ENCODE measurements at places on chromosomes 4 and X. TPM values are rescaled to one million over a fixed set of nuclear protein-coding genes. Genes with fewer than 3 reads are reported as not detected.

Gene PRDM5
- 17.7 TPM for total RNA-seq

Gene SFRP2
- total RNA-seq: not detected

Gene FHIP1A
- 0.43 TPM for total RNA-seq

Gene GYG2
- 11.4 TPM for total RNA-seq

Gene GBA3
- not detected for total RNA-seq

Gene MAGEB1
- not detected for total RNA-seq

Gene FDCSP
- total RNA-seq: not detected

Gene ADGRG4
- total RNA-seq: not detected

Gene TASL
- not detected for total RNA-seq

Gene MAGEA10
- total RNA-seq: not detected

Gene SCOC
- 45.3 TPM for total RNA-seq

Gene ZNF141
- total RNA-seq: 9.8 TPM

Gene CHIC1
- total RNA-seq: 7.5 TPM

Gene NSG1
- total RNA-seq: 19.9 TPM

Gene UGT2B17
- total RNA-seq: not detected

Gene AKAP4
- total RNA-seq: not detected

Gene CABS1
- total RNA-seq: not detected

Gene SLC10A6
- total RNA-seq: 0.28 TPM

Gene NKAP
- total RNA-seq: 4.0 TPM

Gene TBL1X
- total RNA-seq: 11.4 TPM

Gene CRMP1
- under 0.01 TPM for total RNA-seq

Gene EDA2R
- total RNA-seq: 13.6 TPM

Gene HERC5
- 0.57 TPM for total RNA-seq

Gene RASGEF1B
- total RNA-seq: 0.46 TPM

Gene RAB41
- not detected for total RNA-seq

Gene SUPT20HL1
- 0.14 TPM for total RNA-seq

Gene DMRTC1B
- total RNA-seq: not detected

Gene NUDT10
- 1.6 TPM for total RNA-seq

Gene PRSS12
- 34.1 TPM for total RNA-seq

Gene CORIN
- 0.09 TPM for total RNA-seq

Gene UGT2B15
- not detected for total RNA-seq
